Fibroblast of skin of abdomen (primary cell): ENCODE measurements at places on chromosomes 12 and 14.

DNA sequence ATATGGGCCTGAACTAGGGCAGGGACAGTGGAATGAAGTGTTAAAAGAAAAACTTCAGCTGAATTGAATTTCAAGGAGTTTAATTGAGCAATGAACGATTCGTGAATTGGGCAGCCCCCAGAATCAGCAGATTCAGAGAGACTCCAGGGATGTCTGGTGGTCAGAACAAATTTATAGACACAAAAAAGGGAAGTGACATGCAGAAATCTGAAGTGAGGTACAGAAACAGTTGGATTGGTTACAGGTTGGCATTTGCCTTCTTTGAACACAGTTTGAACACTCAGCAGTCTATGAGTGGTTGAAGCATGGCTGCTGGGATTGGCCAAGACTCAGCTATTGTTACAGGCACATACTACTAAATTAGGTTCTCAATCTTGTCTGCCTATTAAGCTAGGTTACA lies 9.7 kb upstream of the TBPL2 start:
- no peak for DNase-seq

DNA sequence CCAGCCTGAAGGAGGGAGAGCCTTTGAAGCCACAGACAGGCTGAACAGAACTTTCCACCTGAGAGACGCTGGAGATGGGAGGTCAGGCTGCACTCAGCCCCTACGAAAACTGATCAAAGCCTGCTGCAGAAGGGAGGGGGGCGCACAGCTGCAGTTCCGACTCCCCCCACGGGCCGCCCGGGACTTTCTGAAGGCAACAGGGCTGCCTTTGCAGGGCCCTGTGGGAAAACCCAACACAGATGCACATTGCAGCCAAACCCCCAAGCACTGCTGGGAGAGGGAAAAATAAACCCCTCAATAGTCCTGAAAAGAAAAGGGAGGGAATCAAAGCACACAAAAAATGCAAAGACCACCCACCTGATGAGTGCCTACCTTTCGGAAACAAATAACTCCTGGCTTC lies 290.6 kb downstream of the ZFP36L1 start:
- DNase-seq, result no peak

DNA sequence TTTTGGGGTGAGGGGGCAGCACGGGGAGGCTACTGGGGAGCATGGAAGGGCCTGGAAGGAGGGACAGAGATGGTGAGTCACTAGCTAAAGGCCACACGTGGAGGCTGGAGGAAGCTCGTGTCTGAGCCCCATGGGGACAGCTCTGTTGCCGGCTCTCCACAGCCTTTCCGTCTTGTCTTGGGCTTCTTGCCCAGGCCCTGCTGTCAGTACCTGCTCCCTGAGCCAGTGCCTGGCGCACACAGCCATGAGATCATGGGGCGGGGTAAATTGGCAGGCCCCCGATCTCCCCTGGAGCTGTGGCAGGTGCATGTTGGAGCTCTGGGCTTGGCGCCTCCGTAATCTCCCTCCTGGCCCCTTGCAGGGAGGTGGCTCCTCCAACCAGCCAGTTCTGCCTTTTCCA lies 16.1 kb upstream of the KRT80 start:
- peak; percentile 52 for DNase-seq

DNA sequence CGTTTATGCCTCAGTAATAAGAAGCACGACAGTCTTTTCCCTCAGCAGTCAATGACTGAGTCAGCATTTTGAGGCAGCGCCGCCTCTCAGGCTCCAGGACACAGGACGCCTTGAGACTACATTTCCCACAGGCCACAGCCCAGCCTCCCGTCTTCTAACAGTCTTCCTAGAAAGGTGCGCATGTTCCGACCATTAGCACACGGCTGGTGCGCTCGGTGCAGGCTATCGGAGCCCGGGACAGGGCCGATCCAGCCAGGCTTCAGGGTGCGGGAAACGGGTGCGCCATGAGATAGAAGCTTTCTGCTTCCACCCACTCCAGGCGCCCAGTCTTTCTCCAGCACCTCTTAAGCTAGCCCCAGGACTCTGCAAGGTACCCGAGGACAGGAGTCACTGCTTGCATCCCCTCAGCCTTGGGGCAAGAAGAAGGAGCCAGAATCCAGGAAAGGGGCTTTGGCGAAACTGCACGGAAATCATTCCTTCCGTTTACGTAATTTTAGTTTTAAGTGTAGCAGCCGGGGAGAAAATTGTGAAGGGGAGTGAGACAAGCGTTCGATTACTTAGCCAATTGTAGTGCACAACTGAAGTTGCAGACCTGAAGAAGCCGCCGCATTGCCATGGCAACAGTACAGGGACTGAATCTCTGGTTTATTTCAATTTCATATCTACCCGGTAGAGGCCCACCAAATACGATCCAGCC lies 54.0 kb downstream of the ZNF641 start:
- peak; percentile 78 for DNase-seq

DNA sequence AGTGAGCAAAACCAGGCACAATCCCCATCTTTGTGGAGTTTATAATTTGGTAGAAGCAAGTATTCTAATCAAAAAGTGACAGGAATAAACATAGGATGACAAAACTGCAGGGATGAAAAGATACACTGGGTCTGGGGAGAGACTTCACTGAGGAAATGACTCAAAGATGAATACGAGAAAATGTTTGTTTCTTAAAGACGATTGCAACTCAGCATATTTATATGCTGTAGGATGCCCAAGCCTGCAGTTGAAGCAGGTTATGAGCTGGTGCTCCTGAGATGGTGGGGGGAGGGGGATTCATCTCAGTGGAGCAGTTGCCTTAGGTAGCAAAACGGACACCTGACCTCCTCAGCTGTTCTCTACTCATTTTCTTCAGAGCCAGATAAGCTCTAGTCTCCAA lies 13.4 kb upstream of the SLC38A4 start:
- DNase-seq, result no peak

DNA sequence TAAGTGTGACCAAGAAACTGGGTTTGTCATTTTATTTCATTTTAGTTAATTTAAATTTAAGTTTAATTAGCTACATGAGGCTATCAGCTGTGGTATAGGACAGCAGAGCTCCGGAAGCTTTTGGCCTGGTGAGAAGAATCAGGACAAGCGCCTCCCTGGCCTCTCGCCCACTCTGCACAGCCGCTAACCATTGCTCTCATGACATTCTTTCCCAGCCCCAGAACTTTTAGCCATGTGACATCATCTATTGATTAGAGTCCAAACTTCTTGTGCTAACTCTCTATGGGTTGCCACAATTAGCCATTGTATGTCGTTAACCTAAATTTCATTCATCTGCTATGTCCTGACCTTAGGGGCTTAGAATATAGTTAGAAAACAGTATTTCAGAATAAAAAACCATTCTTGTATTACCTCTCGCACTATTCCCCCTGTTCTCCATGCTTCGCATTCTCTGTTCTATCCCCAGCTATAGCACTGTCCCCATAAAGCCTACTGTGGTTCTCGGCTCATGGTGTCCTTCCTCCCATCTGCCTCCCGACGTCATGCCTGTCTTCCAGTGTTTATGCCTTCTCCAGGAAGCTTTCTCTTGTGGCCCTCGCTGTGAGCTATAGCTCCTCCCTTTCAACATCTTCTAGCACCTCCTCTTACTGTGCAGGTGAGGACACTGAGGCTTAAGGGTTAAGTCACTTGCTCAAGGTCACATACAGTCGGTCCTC lies 23.5 kb downstream of the SSH1 start:
- peak; percentile 81 for DNase-seq
